Astrocyte (in vitro differentiated cells and primary cell): ENCODE measurements at places on chromosomes 7 and 10.

DNA sequence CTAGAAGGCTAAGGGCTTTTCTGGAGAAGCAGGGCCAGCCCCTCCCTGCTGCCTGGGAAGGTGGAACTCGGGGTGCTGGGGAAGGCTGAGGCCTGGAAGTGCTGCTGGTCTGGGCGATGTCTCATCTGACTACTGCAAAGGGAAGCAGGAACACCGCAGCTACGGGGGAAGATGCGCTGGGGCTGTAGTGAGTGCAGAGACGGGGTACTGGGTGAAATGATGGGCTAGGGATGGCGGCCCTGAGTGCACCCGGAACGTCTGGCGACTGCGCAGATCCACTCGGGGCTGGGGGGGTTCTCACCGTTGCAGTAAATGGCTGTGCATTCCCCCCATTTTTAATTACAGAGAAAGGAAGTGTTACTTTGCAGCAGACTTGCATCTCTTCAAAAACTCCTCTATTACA, 195.4 kb upstream of the ADARB2 start:
- DNase-seq: no peak

DNA sequence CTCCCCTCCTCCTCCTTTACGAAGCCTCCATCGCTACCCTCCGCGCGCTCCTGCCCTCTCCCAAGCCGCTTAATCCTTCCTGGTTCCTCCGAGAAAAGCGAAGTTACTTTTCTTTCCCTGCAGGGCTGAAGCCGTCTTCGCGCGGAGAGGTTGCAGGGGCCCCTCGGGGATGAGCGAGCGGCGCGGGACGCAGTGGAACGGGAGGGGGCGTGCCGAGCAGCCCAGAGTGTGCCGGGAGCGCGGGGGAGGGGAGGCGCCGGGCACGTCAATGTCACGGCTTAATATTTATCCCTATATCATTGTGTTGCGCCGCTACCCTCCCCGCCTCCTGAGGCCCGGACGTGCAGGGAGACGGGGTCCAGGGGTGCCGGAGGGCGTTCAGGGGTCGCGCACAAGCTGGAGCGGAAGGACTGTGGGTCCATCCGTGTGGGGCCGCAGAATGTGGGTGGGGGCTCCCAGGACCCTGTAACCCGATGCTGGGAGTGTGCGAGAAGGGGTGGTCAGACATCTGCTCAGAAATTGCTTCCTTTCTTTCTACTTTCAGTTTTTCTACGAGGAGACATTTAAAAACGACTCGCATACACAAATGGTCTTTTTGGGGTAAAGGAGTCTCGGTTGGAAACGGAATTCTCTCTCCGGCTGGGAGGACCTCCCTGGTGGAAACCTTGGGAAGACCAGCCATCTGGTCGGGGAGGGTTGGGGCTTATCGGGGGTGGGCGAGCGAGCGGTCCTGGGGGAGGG, 2.4 kb downstream of the CDK6 start:
- peak; percentile 59 for DNase-seq

- no peak for DNase-seq
These were observed 1.5 kb upstream of the KCTD7 start for GRCh38 chr7:66627151-66627681.

DNA sequence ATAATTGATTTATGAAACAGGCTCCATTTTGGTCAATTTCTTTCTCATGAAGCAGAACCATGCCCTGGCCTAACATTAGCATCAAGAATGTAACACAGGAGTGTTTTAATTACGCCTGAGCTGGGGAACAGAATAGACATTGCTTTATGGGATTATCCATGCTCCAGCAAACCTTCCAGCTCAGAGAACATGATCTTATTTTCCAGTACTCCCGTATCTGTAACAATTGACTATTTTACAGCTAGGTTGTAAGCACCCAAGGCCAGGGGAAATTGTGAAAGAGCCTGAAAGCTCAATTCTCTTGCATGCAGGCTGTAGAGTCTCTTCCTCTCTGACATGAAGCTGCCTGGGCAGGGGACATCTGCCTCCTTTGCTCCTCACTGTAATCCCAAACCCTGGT, 30.8 kb upstream of the CRYGN start:
- DNase-seq: no peak

DNA sequence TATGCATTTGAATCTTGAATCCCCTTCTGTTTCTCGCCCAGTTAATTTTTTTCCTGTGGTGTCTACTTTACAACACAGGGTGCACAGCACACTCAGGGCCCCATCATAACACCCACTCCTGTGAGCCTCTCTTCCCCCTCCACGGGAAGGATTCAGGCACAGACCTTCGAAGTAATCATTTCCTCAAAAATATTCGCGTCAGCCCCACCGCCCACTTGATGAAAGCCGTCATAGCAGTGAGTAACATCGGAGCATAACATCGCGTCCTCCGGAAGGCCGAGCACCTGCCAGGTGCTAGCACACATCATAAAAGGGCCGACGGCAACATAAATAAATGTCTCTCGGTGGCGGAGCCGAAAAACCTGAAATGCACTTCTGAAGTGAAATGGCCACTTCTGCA, 201.7 kb upstream of the ADARB2 start:
- no peak for DNase-seq

DNA sequence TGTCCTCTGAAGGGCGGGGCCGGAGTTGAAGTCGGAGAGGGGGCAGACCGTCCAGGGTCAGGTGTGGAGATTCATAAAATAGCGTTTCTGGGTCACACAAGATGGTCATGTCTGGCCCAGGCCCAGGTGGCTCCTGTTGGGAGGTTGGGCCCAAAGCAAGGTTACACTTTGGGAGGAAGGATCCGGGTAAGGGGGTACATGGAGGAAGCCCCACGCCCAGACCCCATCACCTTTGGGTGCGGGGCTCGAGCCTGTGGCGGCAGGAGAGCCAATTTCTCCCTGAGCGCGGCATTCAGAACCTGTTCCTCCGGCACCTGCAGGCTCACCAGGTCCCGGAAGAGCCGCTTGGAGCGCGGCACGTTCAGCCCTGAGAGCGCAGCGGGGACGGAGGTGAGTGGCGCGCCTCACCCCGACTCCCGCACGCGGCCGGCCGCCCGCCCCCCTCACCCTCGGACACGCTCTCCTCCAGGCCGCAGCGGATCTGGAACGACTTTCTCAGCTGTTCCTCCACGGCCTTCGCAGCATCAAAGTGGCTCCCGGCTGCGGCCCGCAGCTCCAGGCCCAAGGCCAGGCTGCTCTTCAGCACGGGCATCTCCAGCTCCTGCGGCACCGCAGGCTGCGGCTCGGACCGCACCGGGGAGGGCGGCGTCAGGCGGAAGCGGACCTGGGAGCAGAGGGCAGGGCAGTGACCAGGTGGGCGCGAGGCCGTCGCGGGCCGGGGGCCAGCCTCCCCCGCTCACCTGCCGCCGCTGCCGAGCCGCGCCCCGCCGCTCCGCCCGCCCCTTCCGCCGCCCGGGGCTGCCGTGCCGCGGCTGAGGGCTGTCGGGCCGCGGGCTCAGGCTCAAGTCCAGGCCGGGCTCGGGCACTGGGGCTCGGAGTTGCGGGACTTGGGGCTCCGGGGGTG, 644 bp downstream of the PPP1R35 start:
- no peak for DNase-seq

DNA sequence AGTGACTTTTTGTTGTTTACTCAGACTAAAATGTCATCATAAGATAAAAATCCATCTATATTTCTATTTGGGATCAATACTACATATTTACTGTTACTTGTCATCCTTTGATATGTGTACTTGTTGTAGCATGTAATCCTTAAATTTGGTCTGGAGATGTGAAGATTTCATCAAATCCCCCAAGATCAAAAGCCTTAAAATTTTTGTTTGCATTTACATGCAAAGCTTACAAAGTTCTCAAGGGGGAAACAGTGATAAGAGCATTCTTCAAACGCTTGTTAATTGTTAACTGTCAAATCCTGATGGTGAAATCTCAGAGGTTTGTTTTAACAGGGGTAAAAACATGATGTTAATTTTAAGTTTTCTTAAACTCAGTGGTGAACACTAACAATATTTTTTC, 84.9 kb upstream of the SKAP2 start:
- DNase-seq: no peak

DNA sequence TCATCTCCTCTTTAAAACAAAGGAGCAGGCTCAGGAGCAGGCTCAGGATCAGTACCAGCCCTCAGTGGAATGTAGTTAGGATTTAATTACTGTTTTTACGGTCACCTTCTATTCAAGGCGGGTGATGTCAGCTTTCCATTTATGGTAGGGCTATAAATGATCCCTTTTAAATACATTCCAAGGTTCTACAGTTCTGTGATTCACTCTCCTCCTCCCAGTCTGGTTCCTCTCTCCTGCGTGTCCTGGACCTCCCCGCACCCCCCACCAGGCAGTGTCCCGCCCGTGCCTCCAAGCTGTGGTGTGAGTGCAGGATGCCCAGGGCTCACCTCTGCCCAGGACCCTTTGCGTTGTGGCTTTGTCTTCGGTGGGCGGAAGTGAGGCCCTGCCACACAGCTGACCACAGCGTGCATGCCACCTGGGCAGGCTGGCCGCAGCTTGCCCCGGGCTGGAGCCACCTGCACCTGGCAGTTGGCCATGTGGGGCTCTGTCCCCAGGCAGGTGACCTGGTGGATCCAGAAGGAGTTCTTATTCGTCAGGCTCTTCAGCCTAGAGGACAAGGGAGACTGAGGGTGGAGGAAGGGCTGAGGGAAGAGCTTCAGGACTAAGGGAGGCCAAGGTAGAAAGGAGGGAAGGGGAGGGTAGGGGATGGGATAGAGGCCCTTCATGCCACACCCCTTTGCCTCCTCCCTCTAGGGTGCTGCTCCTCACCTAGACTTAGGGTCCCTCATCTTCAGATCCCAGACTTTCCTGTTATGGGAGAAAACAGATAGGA, 9.1 kb downstream of the LOXL4 start:
- DNase-seq: no peak

- peak; percentile 20 for DNase-seq
These were observed 436.8 kb downstream of the RPS24 start for GRCh38 chr10:78470267-78471103.
